ENCODE measurements at places on chromosomes 16 and 17. TPM values are rescaled to one million over a fixed set of nuclear protein-coding genes. Genes with fewer than 3 reads are reported as not detected.

The SOST gene
- 0.04 TPM for polyA plus RNA-seq

The MYH1 gene
- polyA plus RNA-seq, result not detected

The NRN1L gene
- not detected for polyA plus RNA-seq

The PRKCB gene
- polyA plus RNA-seq, result 0.05 TPM

GRCh38 chr17:44221084-44221861, 1.8 kb upstream of the UBTF start:
- DNase-seq, result no peak

DNA sequence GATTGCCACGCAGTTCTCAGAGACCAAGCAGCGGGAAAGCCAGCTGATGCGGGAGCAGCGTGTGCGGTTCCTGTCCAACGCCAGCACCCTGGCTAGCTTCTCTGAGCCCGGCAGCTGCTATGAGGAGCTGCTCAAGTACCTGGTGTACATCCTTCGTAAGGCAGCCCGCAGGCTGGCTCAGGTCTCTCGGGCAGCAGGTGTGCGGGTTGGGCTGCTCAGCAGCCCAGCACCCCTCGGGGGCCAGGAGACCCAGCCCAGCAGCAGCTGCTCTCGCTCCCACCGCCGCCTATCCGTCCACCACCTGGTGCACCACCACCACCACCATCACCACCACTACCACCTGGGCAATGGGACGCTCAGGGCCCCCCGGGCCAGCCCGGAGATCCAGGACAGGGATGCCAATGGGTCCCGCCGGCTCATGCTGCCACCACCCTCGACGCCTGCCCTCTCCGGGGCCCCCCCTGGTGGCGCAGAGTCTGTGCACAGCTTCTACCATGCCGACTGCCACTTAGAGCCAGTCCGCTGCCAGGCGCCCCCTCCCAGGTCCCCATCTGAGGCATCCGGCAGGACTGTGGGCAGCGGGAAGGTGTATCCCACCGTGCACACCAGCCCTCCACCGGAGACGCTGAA, 15.2 kb downstream of the CACNA1G start:
- DNase-seq, result no peak

DNA sequence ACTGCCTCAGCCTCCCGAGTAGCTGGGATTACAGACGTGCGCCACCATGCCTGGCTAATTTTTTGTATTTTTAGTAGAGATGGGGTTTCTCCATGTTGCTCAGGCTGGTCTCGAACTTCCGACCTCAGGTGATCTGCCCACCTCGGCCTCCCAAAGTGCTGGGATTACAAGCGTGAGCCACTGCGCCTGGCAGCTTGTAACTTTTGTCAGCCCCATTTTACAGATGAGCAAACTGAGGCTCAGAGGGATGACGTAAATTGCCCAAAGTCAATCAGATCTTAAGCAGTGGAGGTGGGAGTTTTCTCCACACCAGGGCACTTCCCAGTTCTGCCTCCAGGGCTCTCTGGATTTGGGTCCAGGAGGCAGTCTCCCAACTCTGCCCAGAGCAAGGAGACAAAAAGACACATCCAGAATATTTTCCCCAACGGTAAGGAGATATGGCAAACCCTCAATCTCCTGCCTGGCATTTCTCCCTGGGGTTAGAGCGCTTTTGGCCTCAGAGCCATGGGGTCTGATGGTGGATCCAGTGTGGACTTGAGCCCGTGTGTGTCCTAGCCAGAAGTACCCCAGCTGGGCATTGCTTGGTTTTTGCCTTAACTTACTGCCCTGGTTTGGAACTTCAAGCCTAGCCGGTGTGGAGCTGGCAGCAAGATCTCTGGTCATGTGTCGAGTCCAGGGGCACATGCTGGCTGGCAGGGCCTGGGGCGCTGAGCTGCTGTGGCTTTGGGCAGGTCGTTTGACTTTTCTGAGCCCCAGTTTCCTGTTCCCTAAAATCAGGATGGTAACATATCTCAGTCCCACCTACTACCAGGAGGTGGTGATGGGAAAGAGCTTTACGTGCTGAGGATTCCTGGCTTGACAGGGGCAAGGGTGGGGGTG, 3.4 kb downstream of the ADAM11 start:
- no peak for DNase-seq

GRCh38 chr17:27473748-27474609, 17.7 kb downstream of the KSR1 start:
- DNase-seq, result no peak

GRCh38 chr16:56824331-56824730, 40.7 kb upstream of the SLC12A3 start:
- DNase-seq, result no peak

GRCh38 chr17:36481829-36482228, 4.7 kb upstream of the ZNHIT3 start:
- no peak for DNase-seq
